Left hindlimb (tissue), 1 donor: ENCODE measurements at places on chromosomes 13 and 19.

DNA sequence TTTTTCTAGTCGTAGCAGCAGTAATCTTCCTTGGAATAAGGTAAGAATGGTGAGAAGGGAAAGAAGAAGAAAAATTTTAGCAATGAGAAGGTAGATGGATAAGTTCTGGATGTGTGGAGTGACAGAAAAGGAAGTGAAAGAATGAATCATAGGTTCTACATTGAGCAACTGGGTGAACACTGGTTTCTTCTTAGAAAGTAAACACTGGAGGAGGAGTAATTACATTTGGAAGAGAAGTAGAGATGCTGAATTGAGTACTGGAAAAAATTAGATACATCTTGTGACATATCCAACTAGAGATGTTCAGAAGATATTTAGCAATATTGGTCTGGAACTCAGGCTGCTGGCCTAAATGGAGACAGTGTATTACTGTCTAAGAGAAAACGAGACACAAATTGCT is 148.5 kb downstream of the GPC5 start:
- no peak for DNase-seq

DNA sequence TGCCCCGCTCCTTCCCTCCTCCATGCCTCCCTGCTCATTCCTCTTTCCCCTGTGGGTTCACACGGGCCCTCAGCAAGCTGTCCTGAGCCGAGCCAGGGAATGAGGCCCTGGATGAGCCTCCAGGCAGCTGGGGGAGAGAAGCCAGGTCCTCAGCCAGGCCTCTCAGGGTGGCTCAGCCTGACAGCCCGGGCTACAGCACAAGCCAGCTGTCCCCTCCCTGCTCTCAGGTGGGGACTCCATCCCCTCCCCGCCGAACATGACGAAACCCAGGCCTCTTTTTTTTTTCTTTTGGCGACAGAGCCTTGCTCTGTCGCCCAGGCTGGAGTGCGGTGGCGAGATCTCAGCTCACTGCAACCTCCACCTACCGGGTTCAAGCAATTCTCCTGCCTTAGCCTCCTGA is 40.0 kb upstream of the MATK start:
- no peak for DNase-seq

GRCh38 chr13:101942038-101942437 is 459.8 kb downstream of the FGF14 start:
- DNase-seq, result no peak

- no peak for DNase-seq
Observed at GRCh38 chr13:42333613-42334328, 61.8 kb downstream of the AKAP11 start.

- no peak for DNase-seq
Observed at GRCh38 chr19:35889370-35890112, 10.8 kb downstream of the NFKBID start.

DNA sequence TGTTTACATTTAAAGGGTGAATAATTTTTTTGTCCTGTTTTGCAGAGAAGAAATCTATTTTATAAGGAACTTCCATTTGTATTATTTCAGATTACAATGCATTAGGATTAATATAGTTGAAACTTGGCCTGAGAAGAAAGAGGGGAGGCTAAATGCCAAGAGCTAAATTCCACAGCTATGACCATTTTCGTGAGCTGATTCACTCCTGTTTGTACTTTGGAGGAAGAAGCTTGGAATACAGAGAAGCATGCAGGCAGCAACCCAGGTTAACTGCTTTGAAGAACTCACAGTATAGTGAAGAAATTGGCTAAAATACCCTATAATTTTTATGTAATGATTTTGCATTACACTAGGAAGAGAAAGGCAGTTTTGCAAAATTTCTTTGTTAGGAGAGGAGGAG is 309.4 kb upstream of the KLF12 start:
- no peak for DNase-seq

DNA sequence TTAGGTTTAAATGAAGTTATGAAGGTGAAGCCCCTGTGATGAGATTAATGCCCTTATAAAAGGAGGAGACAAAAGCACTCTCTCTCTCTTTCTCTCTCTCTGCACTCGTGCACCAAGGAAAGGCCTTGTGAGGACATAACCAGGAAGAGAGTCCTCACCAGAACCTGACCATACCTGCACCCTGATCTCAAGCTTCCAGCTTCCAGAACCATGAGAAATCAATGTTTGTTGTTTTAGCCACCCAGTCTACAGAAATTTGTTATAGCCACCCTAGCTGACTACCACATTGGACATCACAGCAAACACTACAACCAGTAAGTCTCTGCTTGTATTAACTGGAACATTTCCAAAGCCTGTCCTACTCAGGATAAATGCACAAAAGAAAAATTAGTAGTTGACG is 34.7 kb upstream of the WDFY2 start:
- no peak for DNase-seq

- DNase-seq, result peak; percentile 82
Observed at GRCh38 chr19:45607071-45608029, 5.3 kb upstream of the GPR4 start.

DNA sequence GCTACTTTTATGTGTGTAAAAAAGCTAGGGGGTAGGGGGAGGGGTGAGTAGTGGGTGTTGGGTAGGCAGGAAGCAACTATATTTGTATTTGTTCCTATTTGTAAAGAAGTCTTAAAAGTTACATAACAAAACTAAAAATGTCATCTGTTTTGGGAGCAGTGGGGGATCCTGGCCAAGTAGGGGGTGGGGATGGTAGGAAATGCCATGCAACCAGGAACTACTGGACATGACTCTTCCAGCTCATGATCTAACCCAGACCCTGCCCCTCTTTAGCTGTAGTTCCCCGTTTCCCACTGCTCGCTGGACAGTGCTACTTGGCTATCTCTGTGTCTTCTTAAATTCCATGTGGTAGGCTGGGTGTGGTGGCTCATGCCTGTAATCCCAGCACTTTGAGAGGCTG is 3.2 kb downstream of the GTF3A start:
- DNase-seq, result no peak

DNA sequence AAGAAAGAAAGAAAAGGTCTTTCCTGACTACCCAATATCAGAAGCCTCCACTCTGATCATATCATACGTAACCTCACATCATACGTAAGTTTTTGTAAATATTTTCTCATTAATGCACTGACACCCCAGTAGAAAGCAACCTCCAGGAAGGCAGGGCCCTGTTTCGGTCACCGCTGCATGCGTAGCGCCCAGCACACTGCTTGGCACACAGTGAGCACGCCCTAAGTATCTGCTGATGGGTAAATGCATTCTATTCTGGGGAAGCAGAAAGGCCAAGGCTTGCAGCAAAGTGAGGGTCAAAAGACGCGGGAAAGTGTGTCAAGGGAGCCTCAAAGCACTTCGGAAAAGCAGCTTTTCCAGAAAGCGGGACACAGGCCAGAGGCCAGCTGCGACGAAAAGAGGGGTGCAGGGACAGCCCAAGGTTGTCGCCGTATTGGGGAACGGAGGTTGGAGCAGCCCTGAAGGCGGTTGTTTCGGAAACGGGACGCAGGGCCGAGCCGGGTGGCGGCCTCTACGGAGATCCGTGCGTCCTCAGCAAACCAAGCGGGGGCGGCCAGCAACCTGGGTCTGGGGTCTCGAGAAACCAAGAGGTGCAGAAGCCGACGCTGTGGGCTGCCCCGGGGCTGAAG is 463 bp downstream of the SUGP1 start:
- DNase-seq, result no peak
